ENCODE measurements at places on chromosomes 11 and 22.

GRCh38 chr11:121589946-121590537 lies 137.3 kb upstream of the SORL1-AS1 start:
- DNase-seq, result no peak

DNA sequence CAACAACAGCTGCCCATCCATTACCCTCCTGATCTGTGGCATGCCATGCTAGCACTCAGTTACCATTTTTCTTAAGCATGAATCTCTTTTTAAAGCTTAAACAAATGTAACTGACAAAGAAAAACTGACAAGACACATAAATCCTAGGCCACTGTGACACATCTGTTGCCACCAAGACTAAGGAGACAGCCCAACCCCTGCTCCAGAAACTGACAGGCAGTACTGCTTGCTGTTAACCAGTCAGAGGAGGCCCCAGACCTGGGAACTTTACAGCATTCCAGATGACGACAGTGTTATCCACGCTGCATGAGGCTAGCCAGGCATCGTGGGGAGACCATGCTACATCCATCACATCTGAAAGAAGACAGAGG lies 33.8 kb downstream of the HIRA start:
- no peak for DNase-seq

GRCh38 chr11:16511116-16512114 lies 155.1 kb upstream of the SOX6 start:
- DNase-seq, result no peak

- no peak for DNase-seq
These were observed 38.5 kb upstream of the CHKA start for GRCh38 chr11:68159665-68160064.

DNA sequence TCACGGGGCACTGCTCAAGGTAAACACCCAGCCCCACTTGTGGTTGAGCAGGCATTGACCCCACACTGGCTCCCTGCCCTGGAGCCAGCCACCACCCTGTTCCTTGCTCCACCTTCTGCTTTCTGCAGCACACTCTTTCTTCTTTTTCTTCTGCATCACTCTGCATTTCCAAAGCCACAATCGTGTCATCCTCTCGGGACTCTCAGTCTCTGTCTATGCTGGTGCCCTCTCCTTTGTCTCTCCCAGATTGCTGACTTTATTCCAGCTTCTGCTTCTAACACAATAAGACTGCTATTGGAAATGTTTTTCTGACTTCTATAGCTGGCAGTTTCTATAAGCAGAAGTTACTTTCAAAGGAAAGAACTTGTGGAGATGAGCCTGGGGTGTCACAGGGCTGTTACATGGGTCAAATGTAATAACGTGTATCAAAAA lies 14.4 kb downstream of the GRAP2 start:
- DNase-seq, result no peak
